ENCODE measurements at places on chromosomes 3 and 15.
A peak's percentile ranks its signal among the peaks of the same experiment; 100 is the strongest.

DNA sequence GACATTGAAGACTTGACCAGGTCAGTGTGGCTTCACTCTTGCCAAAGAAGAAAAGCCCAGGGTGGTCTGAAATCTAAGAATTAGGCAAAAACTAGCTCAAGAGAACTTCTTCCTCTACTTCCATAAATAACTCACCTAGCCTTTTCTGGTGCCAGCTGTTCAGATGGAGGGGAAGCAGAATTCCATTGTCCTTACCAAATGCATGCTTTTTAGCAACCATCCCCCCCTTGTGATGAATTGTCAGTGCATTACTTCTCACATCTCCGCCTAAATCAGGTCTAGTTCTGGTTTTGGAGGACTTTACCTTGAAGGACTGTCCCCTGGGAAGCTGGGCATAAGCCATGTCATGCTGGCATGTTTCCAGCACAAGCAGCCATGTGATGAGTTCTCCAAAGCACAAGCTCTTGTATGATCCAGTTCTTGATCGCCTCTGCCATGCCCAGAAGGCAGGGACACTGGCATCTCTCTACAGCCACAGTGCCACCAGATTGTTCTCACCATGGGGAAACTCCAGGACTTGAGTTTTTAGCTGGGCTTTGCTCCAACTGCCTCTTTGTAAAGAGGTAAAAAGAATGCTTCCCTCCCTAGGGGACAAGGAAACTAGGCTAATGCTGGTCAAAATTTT lies 96.4 kb upstream of the IL12A start:
- DNase-seq: no peak

GRCh38 chr15:30919877-30920550 lies 16.3 kb downstream of the FAN1 start:
- DNase-seq: no peak

DNA sequence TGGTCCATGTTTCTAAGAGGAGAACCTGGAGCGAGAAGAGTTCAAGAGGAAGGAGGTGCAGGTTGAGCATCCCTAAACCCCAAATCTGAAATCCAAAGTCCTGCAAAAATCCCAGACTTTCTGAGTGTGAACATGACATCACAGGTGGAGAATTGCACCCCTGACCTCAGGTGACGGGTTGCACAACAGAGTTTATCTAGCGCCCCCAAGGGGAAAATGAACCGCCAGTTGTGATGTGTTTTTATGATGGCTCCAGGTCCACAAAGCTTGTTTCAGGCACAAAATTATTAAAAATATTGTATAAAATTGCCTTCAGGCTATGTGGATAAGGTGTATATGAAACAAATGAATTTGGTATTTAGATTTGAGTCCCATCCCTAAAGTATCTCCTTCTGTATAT lies 420.0 kb downstream of the GABRB3 start:
- DNase-seq: no peak

DNA sequence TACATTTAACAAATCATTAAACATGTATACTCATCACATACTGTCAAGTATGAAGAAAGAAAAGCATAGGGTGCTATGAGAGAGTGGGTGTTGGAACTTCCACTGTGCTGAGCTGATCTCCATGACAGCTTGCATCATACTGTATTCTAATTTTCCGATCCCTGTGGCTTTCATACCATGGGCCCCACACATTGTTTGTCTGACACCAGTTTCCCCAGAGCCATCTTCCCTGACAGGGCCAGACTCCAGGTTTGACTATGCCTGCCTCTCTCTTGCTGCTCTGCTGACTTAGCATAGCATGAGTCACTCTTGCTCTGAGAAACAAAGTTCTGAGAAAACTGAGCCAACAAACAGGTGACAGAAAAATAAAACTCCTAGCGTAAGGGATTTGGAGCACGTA lies 37.0 kb upstream of the CASR start:
- DNase-seq: no peak

- peak; percentile 63 for DNase-seq
These were observed 396 bp downstream of the INO80 start for GRCh38 chr15:41115652-41116115.

GRCh38 chr3:197216914-197217313 lies 81.5 kb downstream of the DLG1 start:
- no peak for DNase-seq

DNA sequence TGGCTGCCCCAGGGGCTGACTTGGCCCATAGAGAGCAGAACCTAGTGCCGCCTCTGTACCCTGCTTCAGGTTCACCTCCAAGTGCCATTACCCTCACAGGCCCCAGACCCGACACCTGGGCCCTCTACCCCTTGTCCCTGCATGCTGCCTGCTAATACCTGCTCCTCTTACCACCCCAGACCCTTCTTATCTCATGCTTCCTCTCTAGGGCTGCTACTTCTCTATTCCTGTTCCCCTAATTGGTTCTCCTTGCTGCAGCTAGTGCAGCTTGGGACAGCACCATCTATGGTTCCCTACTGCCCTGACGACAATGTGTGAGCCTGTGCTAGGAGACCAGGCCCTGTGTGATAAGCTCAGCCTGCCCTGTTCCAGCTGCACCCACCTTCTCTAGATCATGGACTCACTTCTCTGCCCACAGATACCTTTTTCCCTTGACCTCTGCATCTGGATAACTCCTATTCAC lies 15.3 kb downstream of the HDAC11 start:
- no peak for DNase-seq

Measured in large intestine (tissue), 12 donors.